ENCODE measurements at places on chromosomes 6 and 20.

- DNase-seq = no peak
These were observed 549.4 kb upstream of the SYNCRIP start for GRCh38 chr6:86192123-86192522.

GRCh38 chr6:23611776-23612381 is 514.1 kb upstream of the NRSN1 start:
- no peak for DNase-seq

- no peak for DNase-seq
These were observed 2.5 kb downstream of the PRL start for GRCh38 chr6:22294301-22294700.

- DNase-seq = no peak
These were observed 82.7 kb downstream of the FARS2 start for GRCh38 chr6:5343998-5344397.

DNA sequence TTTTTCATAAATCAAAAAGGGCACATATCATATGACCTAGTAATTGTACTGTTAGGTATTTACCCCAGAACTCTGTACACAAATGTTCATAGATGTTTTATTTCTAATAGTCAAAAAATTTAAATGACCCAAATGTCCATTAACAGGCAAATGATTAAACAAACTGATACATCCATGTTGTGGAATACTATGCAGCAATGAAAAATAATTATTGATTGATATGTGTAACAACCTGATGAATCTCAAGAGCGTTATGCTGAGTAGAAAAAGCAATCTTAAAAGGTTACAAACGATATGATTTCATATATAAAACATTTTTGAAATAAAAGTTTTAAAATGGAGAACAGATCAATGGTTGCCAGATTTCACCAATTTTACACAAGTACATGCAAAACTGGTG is 18.1 kb downstream of the HTR1B start:
- no peak for DNase-seq

DNA sequence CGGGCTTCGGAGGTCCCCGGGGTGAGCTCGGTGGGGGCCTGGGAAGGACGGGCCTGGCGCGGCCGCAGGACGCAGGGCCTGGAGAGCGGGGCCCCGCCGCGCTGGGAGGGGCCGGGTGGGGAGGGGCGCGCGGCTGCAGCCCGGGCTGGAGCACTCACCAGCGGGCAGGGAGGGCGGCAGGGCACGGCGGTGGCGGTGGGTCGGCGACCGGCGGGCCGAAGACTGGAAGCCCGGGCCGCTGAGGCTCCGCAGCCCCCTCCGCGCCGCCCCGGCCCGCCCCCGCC is at the start of gene GATA5:
TSS of gene GATA5 (minus strand) at position 224 of the 284 bp plus-strand sequence. CDS start 474 bp downstream, outside the sequence.
- DNase-seq = no peak

DNA sequence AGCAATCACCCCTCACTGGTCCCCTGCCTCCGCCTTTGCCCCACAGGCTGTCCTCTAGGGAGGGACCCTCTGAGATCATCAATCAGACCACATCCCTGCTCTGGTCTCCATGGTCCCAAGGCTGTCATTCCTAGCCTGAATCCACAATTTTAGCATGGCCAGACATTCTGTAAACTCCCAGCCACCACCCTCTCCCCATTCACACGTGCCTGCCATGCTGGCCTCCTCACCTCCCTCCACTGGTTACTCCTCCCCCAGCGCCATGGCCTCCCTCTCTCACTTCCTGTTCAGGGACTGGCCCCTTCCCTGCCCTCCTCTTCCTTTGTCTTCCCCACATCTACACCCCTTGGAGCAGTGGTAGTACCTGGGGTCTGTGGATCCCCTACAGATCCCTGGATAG is 150.7 kb upstream of the MLN start:
- no peak for DNase-seq

DNA sequence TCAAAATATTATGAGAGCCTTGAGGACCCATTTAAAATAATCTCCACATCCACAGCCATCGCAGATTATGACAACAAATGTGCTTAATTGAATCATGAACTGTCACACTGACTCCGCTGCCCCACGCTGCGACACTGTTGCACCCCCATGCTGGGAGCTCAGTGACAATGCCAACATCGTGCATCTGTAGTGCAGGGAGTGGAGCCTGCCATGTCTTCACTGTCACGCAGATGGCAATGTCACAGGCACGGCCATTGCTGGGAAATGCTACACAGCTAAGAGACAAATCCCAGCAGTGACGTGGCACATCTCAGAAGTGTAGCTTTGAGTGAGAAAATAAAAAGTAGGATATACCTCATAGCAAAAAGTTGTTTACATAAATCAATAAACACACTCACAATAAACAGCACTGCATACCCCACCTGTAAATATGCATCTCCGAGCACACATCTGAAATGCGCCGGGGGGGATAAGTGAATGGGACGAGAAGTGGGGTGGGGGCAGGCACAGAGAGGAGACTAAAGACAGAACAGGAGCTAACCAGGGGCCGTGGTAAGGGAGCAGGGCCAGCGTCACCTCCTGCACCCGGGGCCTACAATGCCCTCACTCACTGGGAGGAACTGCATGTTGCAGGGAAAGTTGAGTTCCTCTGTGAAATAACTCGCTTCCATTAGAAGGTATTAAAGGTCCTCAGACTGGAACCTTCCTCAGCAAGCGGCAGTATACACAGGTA is 349.9 kb downstream of the THBS2 start:
- no peak for DNase-seq

DNA sequence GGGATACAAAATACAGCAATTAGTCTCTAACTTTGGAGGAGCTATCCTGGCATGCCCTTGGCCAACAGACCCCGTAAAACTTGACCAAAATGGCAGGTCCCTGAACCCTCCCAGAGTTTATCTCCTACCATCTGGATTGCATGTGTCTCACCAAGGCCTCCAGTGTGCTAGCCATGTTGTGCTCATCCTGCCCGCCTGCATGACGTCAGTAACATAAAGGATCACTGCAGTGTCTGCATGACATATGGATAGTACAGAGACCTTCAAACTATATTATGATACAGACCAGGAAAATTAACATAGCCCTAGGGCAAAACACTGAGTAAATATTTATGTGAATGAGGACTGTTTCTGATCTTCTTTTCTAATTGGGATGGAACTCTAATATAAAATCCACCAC is 25.3 kb downstream of the CPXM1 start:
- no peak for DNase-seq

DNA sequence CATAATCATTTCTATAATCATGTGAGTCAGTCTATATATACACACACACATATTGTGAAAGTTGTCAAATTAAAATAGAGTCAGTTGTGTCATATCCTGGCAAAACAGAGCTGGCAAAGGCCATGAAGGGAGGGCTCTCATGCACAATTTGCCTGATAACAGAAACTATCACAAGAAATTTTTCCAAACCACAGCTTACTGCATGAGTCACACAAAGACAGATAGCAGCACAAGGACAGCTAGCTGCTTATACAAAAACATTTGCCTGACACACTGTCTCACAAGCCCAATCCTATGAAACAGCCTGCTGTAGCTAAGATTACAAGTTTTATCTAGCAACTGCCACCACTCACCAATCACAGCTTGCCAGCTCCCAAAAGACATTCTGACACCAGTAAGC is 848.5 kb upstream of the MAN1A1 start:
- DNase-seq = no peak

- DNase-seq = no peak
These were observed 526.6 kb upstream of the ARID1B start for GRCh38 chr6:156250593-156250992.

GRCh38 chr6:21447987-21448386 is 145.6 kb upstream of the SOX4 start:
- no peak for DNase-seq

DNA sequence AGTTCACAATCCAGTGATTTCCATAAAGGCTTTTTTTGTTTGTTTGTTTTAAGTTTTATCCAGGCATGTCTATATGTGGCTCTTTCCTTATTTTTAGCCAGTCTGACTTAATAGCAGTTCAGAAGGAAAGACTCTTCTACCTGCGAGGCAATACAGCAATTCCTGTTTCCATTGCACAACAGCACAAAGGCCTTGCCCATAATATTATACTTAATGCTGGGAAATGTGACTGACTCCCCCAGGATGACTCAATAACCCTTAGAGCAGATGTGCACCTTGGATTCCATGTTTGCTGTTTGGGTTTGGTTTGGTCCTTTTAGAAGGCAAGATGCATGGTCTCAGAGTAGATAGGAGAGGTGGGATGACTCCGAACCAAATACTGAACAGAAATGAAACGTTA is 184.1 kb downstream of the MTFR2 start:
- no peak for DNase-seq

- peak; percentile 60 for DNase-seq
These were observed 2.4 kb upstream of the MCM3 start for GRCh38 chr6:52286798-52287432.

GRCh38 chr20:36128463-36129159 is 25.9 kb upstream of the EPB41L1 start:
- DNase-seq = no peak

- no peak for DNase-seq
These were observed 126.6 kb downstream of the SIM1 start for GRCh38 chr6:100338090-100338489.

DNA sequence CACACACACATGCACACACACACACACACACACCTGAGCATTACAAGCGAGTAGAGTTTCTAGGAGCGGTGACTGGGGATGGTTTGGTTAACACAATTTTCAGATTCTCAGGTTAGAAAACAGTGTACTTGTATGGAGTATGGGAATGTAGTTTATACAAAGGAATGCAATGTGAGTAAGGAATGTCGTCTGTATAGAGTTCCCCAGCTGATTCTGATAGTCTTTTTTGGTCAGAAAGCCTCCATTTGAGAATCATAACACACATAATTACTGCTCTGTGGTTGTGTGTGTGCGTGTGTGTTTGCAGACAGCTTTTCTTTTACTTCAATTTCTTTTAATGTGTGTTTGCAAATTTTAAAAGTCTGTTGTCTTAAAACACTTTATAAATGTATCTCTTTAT is 93.2 kb downstream of the MYO6 start:
- DNase-seq = no peak

- DNase-seq = no peak
These were observed 29.4 kb downstream of the TRPC4AP start for GRCh38 chr20:35063168-35063567.

- DNase-seq = no peak
These were observed 68.2 kb upstream of the STXBP5 start for GRCh38 chr6:147136057-147136456.

- DNase-seq = no peak
These were observed 937 bp downstream of the ZNF318 start for GRCh38 chr6:43368259-43369160.

DNA sequence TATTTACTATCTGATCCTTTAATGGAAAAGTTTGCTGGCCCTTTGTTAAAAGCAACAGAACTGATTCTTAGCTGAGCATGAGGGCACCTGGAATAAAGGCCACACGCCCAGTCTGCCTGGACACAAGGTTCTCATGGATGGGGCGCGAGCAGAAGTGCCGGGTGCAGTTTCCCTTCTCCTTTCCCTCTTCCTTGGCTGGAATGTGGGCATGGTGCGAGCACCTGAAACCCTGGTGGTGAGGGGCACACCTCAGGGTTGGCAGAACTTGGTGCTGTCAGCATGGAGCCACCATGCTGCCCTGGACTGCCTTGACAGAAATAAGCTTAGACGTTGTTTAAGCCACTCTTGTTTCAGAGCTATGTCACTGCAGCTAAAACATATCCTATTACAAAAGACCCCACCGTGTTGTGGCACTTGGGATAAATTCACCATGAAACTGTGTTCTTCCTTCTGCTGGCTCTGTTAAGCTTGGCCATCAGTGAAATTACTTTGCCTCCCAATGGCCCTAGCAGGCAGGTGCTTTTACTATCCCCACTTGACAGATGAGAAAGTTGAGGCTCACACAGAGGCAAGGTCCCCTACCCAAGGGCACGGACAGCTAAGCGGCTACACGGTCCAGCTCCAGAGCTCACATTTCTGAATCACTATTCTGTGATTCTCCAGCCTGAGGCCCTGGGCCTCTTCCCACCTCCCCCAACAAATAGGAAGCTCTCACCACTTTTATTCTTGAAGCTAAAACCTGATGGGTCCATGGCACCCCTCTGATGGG is 115.9 kb downstream of the PREX1 start:
- DNase-seq = no peak

- DNase-seq = no peak
These were observed 3.2 kb upstream of the KIAA0408 start for GRCh38 chr6:127462376-127462775.

- no peak for DNase-seq
These were observed 195.5 kb downstream of the DLL1 start for GRCh38 chr6:170095273-170095981.

- no peak for DNase-seq
These were observed 52.9 kb upstream of the UNC93A start for GRCh38 chr6:167238146-167238693.

GRCh38 chr20:6184086-6184485 is 61.3 kb upstream of the FERMT1 start:
- DNase-seq = no peak

DNA sequence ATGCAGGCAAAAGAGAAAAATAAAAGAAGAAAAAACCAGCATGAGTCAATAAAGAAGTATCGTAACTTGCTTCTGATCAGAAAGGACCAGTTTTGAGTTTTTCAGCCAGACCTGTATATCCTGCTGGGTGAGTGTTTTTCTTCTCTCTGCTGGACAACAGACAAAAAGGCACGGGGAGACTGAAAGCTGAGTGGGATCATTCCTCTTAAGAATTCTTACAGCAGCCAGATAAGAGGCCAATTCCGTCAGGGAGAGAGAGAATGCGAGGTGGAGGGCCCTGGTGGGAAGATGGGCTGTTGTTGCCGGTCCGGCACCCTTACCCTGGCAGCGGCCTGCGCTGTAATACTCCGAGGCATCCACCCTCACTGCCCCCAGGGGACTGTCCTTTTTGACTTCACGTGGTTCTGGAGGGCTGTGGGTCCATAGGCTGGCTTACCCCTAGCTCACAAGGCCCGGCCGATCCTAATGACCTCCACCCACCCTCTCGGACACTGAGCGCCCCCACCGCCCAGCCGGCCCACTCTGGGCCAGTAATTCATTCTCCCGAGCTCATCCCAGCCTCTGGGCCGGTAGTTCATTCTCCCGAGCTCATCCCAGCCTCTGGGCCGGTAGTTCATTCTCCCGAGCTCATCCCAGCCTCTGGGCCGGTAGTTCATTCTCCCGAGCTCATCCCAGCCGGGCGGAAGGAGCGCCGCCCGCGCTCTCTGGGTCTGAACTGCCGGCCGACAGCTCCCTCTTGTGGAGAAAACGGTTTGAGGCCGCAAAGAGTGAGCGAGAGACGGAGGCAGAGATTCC is 118.3 kb upstream of the SIRPA start:
- DNase-seq = peak; percentile 61

- DNase-seq = no peak
These were observed 425.4 kb upstream of the RNF217 start for GRCh38 chr6:124536842-124537191.

All from hematopoietic multipotent progenitor cell treated with erythropoietin and hydrocortisone succinate and interleukin-3 and kit ligand, for 15 days (in vitro differentiated cells).